Suppressor macrophage (primary cell): ENCODE measurements at places on chromosomes 3 and 15.

DNA sequence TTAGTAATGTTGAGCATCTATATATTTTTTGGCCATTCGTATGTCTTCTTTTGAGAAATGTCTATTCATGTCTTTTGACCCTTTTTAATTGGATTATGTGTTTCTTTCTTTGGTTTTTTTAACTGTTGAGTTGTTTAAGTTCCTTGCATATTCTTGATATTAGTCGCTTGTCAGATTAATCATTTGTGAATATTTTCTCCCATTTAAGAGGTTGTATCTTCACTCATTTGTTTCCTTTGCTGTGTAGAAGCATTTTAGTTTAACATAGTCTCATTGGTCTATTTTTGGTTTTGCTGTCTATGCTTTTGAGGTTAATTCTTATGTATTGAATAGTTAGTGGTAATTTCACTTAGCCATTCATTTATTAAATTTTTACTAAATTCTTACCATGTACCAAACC lies 283.8 kb downstream of the ZPLD1 start:
- no peak for DNase-seq

GRCh38 chr3:58288011-58288728 lies 17.9 kb upstream of the RPP14 start:
- DNase-seq, result no peak

DNA sequence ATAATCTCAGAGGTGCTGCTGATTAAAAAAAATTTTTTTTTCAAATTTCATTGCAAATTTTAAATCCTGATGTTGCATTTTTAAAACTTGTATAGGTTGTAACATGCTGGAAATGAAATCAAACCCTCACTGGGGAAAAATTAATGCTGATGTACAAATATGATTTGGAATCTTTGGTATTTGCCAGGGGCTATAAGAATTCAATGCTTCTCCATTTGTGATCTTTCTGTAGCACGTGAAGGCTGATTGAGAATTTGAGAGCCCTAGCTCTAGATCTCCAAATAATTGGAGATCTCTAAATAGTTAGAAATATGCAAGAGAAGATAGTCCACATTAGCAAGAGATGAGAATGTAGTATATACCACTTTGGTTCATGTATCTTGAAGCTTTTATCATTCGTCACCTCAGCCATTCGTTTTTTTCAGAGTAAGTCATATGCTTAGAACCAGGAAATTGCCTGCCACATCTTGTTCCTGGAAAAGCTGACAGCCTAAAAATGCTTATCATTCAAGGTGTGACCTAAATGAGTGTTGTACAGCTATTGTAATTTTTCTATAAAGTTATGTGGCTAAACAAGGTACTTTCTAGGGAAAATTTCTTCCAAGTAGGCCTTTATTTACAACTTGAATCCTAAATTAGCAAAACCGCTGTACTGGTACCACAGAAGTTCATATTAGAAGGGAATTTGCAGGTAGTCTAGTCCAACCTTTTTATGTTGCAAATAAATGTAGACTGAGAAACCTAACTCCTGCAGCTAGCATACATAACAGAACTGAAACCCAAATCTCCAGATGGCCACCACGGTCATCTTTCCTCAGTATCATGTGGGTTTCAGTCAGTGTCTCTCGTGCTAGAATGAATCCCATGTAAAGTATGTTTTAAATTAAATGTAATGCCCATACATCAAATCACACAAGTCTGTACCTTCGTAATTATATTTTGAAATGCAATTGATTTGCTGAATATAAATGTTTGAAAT lies 48.5 kb downstream of the FNDC3B start:
- peak; percentile 38 for DNase-seq

DNA sequence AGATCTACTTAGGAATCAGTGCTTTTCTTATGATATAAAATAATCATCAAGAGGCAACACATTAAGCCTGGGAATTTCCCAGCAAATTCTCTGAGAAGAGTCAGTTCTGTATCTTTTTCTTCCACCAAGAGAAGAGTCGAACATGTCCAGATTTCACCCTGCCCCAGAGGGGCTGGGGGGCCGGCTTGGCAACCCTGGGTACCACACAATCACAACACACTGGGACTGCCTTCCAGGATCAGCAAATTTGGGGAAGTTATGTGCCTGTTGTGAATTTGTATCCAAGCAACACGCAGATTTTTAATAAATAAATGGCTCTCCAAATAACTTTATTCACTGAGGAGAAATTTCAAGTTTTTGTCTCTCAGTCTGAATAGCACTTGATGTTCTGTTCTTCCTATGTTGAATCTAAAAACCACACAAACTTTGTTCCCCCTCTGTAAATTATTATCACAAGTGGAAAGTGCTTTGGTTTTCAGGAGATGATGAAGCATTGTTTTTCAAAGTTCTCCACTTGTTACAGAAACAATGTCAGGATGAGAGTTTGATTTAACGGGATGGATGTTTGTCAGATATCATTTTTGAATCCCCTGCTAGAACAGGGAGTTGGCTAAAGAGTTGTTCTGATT lies 357.2 kb downstream of the ZNF385D start:
- no peak for DNase-seq

- DNase-seq, result peak; percentile 89
Measured at GRCh38 chr3:129305592-129306091, 27.0 kb downstream of the HMCES start.

GRCh38 chr15:82186719-82187406 lies 75.7 kb downstream of the EFL1 start:
- peak; percentile 46 for DNase-seq

- no peak for DNase-seq
Measured at GRCh38 chr3:68931406-68932149, 769 bp downstream of the TAFA4 start.

DNA sequence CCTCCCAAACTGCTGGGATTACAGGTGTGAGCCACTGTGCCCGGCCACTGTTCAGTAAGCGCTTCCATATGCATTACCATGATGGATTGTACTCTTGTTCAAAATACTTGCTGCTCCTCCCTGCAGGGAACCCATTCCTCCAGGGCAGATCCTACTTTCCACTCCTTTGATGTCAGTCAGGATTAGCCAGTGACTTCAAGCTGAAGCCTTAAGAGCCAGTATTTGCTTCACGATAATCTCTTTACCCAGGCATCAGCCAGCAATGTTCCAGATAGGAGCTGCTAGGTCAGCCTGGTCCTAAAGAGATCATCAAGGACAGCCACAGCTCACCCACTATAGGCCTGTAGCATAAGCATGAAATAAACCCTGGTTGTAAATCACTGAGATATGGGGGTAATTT lies 96.5 kb upstream of the UBE2E2 start:
- DNase-seq, result no peak

DNA sequence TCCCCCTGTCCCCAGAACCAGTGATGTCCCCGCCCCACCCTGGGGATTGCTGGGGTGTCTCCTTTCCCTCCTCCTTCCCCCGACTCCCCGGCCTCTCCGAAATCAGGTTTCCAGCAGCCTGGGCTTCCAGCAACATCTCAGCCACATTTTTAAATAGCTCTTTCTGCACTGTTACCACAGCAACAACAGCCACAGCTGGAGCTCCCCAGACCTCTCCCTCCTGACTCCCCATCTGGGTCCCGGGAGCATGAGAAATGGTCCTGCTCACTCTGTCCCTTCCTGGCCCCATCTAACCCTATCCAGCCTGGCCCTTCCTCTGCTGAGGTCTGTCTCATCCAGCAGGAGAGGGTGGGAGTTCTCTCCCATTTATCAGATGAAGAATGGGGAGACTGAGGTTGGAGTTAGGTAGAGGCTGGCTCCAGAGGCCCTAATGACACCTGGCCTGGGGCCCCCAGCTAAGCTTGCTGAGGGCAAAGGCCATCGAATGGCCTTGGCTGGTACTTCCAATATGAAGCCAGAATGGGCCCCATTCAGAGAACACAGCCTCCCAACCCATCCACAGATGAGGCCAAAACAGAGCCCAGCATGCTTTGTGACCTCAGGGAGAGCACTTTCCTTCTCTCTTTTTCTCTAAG lies 1.5 kb downstream of the CAMK1 start:
- no peak for DNase-seq

DNA sequence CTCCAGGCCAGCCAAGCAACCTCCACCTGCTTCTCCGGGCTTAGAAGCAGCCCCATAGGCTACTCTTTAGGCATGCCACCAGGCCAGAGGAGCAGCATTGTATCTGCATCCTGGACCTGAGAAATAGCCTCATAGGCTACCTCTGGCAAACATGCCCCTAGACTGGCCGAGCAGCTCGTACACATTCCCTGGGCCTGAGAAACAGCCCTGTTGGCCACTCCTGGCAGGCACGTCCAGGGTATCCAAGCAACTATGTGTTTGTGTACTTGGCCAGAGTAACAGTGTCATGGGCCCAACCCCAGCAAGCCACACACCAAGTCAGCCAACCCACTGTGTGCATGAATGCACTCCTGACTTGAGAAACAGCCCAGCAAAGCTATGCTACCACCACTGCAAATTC lies 498.7 kb upstream of the CDIN1 start:
- no peak for DNase-seq
